ENCODE measurements at places on chromosomes 5 and 9.

DNA sequence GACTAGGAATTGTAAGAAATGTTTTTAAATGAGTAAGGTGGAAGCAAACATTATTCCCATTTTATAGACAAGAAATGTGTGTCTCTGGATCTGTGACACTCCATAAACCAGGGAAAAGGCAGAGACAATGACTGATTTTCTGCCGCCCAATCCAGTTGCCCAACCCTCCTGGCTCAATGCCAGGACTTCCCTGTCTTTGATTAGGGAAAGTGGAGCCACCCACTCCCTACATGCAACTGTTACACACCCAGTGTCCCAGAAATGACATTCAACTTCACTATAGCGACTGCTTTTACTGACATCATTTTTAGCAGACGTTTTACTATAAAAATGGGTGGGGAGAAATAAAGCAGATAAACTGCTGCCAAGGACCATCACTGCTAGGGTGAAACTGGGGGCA lies 79.7 kb downstream of the THBS4 start:
- DNase-seq: no peak

DNA sequence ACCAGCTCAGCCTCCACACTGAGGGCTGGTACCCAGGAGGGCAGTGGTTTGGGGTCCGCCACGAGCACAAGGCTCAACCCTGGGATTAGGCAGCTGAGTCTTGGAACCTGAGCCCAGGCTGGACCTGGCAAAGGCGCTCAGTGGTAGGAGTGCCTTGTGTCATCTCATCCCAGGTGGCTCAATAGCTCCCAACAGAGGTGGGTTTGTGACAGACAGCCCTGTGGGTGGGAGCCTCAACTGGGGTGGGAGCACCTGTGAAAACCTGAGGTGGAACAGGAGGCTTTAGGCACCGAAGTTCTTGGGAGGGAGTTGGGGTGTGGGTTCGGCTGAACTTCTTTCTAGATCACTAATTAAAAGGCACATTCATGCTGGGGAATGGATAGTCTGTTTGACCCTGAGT lies 35.2 kb upstream of the SMU1 start:
- no peak for DNase-seq

GRCh38 chr5:33679791-33680190 lies 212.0 kb downstream of the ADAMTS12 start:
- peak; percentile 87 for DNase-seq

- DNase-seq: peak; percentile 9
These were observed 4.8 kb upstream of the GFI1B start for GRCh38 chr9:132973713-132974112.

DNA sequence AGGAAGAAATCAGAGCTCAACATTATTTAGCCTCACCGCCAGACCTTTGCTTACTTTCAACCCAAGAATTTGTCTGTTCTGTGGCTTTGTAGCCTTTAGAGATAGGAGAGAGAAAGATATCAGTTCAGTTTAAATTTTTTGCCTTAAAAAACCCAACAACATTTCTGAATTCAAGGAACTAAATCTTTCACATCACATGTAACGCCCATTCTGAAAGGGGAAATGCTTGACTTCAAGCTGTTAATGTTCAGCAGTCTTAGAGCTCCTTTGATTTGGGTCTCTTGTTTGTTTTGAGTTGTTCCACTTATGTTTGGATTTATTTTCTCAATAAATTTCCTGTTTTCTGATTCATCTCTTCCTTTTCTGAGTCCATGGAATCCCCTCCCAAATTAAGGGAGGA lies 294.5 kb downstream of the ARHGAP26 start:
- DNase-seq: no peak

DNA sequence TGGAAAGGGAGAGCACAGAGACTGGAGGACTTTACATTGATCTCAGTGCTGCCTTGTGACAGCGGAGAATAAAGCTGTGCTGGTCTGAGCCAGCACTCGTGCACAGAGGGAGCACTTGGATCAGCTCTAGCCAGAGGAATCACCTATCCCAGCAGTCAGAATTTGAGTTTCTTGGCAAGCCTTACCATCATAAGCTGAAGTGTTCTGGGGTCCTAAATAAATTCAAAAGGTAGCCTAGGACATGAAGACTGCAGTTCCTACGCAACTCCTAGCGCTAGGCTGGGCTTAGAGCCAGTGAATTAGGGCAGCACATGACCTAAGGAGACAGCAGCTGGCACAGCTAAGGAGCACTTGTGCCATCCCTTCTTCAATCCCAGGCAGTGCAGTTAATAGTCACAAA lies 119.5 kb downstream of the HMHB1 start:
- DNase-seq: no peak

- DNase-seq: no peak
These were observed 320.1 kb downstream of the MTRR start for GRCh38 chr5:8188874-8189565.

GRCh38 chr5:1504617-1505016 lies 19.1 kb downstream of the LPCAT1 start:
- DNase-seq: no peak

GRCh38 chr5:139744471-139745131 lies 51.0 kb upstream of the PSD2 start:
- DNase-seq: no peak

DNA sequence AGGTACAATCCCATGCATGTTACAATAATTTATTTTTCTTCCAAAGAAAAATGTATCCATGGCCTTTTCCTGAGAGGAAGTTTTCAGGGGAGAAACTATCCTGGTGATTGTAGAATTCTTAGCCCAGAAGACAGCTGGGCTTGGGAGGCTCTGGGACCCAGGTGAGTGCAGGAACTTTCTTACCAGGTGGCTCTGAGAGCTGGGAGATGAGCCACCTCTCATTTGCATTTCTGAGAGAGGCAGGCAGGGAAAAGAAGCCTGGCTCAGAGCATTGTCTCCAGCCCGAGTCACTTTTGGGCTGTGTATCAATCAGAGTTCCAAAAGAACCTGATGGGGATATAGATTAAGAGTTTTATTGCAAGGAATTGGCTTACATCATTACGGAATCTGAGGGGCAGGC lies 52.7 kb downstream of the ALG2 start:
- DNase-seq: no peak

DNA sequence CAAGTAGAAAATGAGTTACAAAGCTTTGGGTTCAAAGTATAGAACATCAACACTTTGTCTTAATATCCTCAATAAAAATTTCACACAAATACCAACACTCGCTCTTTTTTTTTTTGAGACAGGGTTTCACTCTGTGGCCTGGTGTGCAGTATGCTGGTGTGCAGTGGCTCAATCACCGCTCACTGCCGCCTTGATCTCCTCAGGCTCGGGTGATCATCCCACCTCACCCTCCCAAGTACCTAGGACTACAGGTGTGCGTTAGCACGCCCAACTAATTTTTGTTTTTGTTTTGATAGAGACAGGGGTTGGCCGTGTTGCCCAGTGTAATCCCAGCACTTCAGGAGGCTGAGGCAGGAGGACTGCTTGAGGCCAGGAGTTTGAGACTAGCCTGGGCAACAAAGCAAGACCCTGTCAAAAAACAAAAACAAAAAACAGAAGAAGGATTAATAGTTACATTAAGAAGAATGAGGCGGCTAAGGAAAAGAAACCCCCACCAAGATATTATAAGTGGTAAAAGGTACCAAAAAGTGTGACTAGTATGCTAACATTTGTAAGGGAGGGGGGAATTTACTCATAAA lies 20.3 kb downstream of the FNBP1 start:
- no peak for DNase-seq

DNA sequence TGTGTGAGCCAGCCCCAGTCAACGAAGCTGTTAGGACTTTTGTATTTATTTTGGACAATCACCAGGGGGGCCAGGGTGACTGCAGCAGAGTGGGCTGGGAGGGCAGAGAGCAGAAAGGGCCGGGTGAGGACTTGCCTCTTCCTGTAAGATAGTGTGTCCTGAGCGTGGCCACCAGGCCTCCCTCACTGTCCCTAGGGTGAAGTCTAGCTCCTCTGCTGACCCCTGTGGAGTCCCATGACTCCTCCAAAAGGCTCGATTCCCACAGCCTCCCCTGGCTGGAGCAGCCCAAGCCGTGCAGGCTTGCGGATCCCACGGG lies 147.8 kb downstream of the RXRA start:
- peak; percentile 29 for DNase-seq

DNA sequence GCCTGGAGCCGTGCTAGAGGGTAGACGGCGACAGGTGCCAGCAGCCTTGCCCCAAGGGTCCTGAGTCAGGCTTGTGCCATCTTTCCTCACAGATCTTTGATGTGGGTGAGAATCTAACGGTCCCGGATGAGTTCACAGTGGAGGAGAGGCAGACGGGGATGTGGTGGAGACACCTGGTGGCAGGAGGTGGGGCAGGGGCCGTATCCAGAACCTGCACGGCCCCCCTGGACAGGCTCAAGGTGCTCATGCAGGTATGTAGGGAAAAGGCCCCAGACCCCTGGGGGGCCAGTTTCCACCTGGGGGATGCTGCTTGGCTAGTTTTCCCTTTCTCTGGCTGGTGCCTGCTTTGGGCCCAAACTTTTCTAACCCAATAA lies 24.0 kb downstream of the PTGES2 start:
- no peak for DNase-seq

GRCh38 chr5:157080286-157080685 lies 21.4 kb upstream of the HAVCR1 start:
- DNase-seq: no peak

GRCh38 chr5:21049901-21050300 lies 1061.9 kb upstream of the CDH18 start:
- no peak for DNase-seq

DNA sequence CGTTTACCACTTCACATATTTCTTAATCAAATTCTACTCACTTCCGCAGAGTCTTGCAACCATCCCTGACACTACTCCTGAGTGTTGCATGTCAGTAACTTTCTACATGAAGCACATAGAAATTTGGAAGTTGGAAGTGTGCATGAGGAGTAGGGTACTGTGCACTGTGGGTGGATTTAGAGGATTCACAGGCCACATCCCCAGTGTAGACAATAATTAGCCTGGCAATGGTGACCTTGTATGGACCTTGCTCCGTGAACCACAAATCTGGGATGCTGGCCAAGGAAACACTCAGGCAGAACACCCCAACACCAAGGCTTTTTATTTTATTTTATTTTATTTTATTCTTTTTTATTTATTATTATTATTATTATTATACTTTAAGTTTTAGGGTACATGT lies 25.5 kb downstream of the CTSL start:
- no peak for DNase-seq

DNA sequence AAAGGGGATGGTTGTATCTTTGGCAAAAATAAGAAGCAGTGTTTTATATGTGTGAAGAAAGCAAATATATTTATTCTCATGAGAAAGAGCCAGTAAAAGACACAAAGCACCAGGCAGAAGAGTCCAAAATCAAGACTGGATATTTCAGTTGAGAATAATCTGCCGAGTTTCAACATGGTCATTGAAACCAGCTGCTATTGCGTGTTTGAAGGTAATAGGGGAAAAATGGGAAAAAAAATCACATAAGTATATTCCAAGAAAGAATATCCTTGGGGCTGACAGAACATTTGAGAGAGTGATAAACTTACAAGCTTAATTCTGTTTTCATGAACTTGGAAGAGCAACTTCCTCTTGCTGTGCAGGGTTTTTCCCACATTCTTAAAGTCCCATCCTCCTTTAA lies 79.9 kb downstream of the ISOC1 start:
- no peak for DNase-seq

DNA sequence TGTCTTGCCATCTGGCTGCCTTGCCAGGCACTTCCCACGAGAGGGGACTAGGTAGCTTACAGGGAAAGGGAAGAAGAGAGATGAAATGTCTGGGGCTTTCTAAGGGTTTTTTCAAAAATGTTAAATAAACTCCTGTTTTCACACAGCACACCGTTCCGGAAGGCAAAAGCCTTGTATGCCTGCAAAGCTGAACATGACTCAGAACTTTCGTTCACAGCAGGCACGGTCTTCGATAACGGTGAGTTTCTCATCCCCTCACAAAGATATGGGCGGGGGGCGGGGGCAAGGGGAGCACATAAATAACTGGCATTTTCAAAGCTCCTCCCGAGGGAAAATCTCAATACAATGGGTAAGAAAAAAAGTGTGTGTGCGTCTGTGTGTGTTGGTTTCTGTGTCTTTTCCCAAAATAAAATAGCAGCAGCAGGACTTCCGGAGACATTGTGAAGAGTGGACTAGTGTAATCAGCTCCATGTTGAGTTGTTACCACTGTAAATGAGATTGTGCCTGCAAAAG lies 189.6 kb downstream of the NR3C1 start:
- no peak for DNase-seq

GRCh38 chr9:69158471-69158870 lies 15.6 kb upstream of the TJP2 start:
- no peak for DNase-seq

DNA sequence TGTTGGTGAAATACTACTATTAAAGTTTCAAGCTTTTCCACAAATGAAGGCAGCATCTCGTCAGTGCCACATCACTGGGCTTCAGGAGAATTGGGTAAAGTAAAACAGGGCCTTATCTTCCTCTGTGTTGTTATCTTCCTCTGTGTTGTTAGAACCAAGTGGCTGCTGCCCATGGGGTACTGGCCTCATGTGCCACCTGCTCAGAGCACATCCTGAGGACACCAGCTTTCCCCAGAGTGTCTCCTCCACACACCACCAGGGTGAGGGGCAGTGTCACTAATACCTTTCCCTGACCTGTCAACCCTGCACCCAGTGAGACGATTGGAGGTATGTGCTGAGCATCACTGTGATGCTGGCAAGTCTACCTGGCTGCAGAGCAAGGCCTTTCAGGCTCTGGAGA lies 499.9 kb downstream of the SEMA5A start:
- no peak for DNase-seq

DNA sequence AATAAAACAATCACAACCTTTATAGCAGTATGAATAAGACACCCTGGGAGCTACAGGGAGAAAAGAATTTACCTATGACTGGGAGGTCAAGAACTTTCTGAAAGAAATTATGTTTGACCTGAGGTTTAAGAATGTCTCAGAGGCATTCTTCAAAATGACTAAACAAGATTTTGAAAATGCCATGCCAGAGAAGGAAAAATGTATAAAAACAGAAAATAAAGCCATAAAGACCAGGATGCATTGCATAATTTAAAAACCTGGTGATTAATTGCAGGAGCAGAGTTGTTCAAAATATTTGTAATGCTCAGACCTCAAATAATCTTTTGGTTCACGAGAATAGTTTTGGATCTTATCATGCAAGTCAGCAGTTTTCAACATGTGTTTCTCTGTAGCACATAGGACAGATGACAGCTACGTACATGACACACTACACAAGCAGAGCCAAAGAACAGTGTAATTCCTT lies 954.7 kb upstream of the ARRDC3 start:
- DNase-seq: peak; percentile 69

DNA sequence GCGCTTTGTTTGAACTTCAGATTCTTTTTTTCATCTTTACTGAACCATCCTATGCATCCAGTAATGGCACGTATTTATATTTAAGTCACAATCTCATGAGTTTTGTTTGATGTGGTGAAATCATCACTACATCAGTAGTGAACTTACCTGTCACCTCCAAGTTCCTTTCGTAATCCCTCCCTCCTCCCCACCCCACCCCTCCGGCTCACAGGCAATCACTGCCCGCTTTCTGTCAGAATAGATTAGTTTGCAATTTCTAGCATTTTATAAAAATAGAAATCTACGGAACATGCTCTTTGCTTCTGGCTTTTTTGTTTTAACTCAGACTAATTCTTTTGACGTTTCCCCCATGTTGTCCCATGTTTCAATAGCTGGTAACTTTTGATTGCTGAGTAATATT lies 305.4 kb upstream of the IRX4 start:
- DNase-seq: no peak

All from fibroblast of skin of right quadriceps (primary cell).